ENCODE measurements at places on chromosomes 2 and 18.

DNA sequence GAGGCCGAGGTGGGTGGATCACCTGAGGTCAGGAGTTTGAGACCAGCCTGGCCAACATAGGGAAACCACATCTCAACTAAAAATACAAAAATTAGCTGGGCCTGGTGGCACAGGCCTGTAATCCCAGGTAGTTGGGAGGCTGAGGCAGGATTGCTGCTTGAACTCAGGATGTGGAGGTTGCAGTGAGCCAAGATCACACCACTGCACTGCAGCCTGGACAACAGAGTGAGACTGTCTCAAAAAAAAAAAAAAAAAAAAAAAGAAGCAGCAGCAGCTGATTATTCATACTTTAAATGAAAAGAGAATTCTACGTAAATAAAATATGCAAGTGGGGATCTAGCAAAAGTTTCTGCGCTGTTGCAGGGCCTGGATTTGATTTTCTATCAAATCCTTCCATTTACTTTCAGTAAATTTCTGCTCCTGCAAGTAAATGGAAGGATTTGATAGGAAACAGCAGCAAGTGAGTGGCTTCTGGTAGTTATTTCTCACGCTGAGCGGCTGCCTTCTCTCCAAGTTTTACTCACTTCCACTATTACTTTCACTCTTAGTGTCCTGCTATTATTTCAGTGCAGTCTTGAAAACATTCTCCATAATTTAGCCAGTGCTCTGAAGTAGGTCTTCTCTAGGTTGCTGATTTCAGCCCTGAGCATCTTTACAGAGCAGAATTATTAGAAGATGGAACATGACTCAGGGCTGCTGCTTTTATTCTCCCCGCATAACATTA is 68.4 kb downstream of the SLC16A14 start:
- DNase-seq, result no peak

DNA sequence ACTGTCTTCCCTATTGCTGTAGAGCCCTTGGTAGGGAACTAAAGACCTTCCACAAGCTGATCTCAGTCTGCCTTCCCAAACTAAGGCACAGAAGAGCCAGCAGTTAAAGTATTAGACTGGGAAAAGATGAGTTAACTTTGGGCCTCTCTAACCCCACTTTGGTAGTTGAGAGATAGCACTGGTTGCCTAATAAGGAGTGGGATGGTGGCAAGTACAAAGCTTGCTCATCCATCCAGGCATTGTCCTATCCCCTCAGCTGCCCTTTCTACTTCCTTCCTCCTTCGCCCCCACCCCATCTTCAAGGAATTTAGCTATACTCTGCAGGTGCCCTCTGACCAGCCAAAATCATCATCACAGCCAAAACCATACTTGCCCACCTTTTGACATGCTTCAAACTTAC is 22.2 kb upstream of the AFTPH start:
- DNase-seq, result no peak

- no peak for DNase-seq
Measured at GRCh38 chr2:203059567-203060240, 45.0 kb downstream of the NBEAL1 start.

- no peak for DNase-seq
Measured at GRCh38 chr2:168456521-168457189, 583 bp downstream of the CERS6 start.

- DNase-seq, result no peak
Measured at GRCh38 chr18:11149441-11150270, at the start of gene PIEZO2. Gene PIEZO2, minus strand, starts transcription at chr18:11149569. Its CDS starts 981 bp downstream, at chr18:11148588.

GRCh38 chr2:9761577-9761976 is 81.7 kb upstream of the TAF1B start:
- no peak for DNase-seq

DNA sequence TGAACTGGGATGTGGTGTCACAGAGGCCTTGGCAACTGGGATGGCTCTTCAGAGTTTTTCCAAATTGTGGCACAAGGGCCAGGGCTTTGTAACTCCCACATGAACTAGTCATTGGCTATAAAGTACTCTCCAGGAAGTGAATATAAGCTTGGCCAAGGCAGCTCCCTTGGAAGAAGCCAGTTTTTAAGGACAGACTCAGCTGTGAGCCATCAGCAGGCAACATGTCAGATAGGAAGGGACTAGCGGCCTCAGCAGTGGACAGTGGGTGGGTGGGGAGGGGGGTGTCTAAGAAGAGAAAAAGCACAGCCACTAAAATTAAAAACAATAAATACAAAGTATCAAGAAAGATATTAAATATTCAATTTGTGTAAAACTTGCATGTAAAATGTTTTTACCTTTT is 691.1 kb upstream of the PIK3C3 start:
- no peak for DNase-seq

- no peak for DNase-seq
Measured at GRCh38 chr2:140337061-140337460, 1556.9 kb upstream of the NXPH2 start.

DNA sequence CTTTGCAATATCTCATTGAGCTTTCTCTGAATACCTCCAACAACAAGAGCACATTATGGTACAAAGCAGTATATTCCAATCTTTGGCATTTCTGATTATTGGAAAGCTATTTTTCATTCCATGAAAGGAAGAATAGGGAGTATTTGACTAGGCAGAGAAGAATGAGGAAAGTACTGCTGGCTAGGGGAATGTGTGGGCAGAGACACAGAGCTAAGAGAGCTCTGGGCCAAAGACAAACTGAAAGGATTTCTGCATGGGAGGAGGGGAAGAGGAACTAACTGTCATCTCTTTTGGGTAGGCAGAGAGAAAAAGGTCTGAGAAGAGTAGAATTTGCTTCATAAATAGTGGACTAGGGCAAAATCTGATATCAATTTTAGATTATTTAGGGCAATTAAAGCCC is 150.8 kb downstream of the CCDC85A start:
- DNase-seq, result no peak

DNA sequence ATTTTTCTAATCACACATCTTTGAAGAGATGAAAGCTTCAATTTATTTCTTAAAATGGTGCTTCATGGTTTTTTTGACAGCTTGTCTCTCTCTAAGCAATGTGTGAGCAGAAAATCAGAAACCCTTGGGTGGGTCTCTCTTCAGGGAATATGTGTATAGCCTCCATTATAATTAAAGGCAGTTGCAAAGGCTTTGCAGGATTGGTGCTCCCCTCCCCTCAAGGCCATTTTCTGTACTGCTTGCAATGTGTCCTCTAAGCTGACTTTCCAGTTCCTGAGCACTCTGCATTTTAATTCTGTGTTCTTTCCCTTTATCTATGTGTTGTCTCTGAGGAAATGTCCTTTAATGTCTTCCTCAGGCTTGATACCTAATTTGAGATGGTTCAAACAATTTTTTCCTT is 172.6 kb downstream of the DPP4 start:
- DNase-seq, result no peak

DNA sequence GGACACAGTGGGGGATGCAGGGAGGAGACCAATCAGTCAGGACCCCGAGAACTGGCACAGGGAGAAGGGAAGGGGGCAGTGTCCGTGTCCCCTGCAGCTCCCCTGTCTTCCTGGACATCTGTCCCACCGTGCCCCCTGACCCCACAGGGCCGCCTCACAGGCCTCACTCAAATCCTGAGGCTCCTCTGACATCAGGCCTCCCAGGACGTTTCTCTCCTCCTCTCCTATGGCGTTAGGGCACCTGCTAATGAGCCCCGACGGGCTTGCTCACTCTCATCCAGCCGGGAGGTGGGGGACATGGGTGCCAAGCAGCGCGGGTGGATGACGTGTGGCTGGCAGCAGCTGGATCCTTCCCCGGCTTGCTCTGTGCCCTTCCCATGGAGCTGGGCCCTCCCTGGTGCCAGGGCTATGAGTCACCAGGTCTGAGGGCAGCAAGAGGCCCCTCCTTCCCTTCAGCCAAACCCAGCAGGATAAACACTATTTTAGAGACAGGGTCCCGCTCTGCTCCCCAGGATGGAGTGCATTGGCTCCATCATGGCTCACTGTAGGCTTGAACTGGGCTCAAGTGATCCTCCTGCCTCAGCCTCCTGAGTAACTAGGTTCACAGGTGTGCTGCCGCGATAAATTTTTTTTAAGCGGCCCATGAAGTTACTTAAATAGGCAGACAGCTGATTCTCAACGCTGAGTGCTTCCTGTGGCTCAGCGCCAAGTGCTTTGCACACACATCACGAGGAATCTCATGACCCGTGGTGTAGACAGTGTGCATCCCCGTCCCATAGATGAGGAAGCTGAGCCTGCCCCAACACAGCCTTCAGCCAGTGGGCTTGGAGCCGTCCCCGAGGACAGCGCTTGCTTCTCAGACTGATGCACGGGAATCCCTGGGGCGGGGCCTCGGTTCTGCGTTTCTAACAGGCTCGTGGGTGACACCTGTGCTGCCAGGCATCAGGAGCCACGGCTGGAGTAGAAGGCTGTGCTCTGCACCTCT is 64.5 kb upstream of the HDAC4 start:
- peak; percentile 70 for DNase-seq

DNA sequence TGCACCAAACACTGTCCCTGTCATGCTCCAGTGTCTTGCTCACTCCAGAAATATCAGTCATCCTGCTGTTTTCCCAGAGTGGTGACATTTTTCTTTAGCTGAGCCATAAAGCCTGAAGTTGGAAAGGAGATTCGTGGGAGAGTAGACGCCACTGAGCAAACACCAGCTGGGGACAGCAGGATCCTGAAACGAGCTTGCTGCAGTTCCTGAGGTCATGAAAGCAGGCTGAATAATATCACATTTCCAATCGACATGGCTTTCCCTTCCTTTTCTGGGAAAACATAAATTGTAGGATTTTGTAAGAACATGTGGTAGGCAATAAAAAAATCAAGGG is 276.4 kb downstream of the CDCA7 start:
- no peak for DNase-seq

DNA sequence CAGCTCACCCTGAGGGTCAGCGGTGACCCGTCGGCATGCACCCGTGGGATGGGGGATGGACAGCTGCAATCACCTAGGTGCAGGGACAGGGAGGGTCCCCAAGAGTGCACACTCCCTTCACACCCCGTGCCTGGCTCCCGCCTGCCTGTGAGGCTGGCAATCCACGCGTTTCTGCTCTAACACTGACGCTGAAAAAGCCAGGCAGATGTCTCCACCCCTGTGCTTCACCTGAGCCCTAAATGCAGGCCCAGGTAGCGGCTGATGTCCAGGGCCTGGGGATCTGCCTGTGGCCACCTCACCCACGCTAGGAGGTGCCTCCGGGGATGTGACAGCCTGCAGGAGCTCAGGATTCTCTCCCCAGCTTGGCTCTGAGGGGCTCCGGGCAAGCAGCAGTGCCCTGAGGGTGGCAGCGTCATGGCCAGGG is 212.0 kb upstream of the SALL3 start:
- DNase-seq, result no peak

DNA sequence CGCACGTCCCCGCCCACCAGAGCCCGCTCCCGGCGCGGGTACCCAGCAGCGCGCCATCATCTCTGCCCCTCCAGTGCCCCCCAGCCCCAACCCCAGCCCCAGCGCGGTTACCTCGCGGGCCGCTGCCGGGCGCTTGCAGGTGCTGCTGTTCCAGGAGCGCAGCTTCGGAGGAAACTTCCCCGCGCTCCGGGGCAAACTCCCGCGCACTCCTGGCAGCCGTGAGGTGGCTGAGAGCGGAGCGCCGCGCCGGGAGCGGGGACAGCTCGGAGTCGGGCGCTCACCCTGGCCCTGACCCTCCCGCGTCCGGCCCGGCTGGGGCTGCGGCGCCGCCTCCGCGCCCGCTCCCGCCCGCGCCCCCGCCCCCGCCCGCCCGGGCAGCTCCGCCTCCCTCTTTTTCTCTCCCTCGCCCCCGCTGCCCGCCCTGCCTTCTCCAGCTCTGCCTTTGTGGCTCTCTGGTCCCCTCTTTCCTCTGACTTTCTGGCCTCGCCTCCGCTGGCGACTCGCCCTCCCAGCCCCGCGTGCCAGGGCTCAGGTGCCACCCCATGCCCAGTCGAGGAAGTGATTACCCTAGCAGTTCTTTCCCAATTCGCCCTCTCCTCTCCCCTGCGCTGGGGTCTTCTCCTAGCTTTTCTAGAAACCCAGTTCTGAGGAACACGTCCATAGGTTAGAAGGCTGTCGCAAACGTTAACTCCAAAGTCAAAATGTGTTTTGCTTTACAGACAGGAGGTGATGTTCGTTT is at the start of gene CHST9:
TSS of gene CHST9 (minus strand) at position 284 of the 739 bp plus-strand sequence. CDS start 42,499 bp downstream, outside the sequence.
- no peak for DNase-seq

GRCh38 chr2:23360571-23361125 is 24.3 kb upstream of the KLHL29 start:
- no peak for DNase-seq

DNA sequence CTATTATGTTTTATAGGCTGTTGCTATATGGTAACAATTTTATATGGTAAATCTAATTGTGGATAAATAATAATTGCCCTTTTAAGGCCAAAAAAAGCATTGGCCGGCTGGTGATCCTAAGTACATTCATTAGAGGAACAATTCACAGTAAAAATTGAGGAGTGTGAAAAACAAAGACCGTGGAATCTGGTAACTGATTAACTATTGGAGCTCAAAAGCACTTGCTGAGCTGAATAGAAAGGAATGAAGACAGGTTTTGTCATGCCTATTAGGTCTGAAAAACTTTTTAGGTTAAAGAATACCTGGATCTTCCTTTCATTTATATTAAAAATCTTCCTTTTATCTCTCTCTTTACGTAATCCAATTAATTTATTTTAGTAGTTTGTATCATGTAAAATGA is 18.5 kb upstream of the RBBP8 start:
- no peak for DNase-seq

DNA sequence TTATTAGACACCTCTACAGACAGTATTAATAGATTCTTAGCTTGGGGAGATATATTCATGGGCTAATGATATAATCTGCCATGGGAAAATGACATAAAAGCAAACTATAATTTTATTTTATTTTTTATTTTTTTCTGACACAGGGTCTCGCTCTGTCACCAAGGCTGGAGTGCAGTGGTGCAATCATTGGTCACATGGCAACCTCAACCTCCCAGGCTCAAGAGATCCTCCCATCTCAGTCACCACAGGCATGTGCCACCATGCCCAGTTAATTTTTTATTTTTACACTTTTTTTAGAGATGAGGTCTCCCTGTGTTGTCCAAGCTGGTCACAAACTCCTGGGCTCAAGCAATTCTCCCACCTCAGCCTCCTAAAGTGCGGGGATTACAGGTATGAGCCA is 39.3 kb downstream of the RTN4 start:
- DNase-seq, result no peak

DNA sequence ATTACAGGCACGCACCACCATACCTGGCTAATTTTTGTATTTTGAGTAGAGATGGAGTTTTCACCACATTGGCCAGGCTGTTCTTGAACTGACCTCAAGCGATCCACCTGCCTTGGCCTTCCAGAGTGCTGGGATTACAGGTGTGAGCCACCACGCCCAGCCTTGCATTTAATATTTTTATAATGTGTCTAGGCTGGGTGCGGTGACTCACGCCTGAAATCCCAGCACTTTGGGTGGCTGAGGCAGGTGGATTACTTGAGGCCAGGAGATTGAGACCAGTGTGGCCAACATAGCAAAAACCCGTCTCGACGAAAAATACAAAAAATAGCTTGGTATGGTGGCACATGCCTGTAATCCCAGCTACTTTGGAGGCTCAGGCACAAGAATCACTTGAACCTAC is 3.2 kb downstream of the RPL37A start:
- no peak for DNase-seq

- DNase-seq, result no peak
Measured at GRCh38 chr18:54261894-54262293, 7.4 kb upstream of the POLI start.
